Amniotic epithelial cell (primary cell): ENCODE measurements at places on chromosomes 11 and 22.

GRCh38 chr11:62830904-62831519, 839 bp downstream of the STX5 start:
- no peak for DNase-seq

GRCh38 chr22:45629469-45630089, 42.1 kb upstream of the ATXN10 start:
- no peak for DNase-seq

- no peak for DNase-seq
Observed at GRCh38 chr11:48106166-48106565, 110.4 kb upstream of the OR4B1 start.

DNA sequence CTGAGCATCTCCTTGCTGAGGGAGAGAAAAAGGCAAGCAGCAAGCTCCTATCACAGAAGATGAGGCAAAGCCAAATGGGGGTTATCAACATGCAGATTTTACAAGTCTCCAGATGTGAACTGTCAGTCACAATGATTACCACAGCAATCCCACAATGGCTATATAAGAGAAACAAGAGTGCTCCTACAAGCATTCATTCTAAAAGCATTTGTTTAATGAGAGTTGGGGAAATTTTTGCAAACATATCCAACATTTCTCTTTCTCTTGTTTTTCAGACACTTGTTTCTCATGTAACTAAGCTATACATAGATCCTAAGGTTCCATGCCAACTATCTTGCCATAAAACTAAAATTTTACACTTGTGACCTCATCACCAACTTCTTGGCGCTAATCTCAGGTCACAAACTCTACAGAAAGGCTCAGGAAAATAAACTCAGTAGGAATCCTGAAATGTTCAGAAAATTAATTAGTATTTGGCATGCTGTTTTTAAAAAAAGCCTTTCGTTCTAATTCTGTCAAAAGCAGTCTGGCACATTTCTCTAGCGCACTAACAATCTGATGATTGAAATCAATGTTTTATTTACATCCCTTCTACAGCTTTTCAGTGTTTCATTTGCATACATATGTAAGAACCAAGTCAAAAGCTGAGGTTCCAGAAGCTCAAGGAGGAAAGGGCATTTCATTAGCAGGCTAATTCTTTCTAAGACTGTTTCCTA, 199.5 kb downstream of the TTC28 start:
- peak; percentile 6 for DNase-seq

GRCh38 chr11:107769189-107769588, 57.3 kb upstream of the SLN start:
- peak; percentile 44 for DNase-seq

DNA sequence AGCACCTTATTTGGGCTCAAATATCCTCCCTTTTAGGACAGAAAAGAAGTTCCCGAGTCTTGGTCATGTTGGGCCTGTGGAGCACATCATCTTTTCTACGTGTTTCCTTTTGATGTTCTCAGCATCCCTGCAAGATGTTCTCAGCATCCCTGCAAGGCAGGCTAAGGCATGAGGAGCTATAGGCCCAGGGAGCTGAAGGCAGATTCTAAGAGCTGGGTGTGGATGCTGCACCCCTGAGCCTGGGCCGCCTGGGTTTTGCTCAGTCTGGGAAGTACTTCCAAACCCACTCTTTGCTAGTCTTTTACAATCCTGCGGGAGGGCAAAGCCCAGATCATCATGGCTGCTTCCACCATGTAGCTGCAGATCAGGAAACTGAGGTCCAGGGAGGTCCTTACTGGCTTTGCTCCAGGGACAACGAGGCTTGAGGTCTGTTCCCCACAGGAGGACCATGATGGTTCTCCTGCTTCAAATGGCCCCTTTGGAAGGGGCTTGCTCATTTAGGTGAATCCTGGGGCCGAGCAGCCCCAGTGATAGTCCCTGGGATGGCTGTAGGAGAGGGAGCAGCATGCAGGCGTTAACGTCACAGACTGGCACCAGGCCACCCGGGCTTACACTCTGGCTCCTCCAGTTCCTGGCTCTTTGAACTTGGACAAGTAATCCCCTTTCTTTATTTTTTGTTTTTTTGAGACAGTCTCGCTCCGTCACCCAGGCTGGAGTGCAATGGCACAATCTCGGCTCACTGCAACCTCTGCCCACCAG, 10.6 kb downstream of the LRRC75B start:
- DNase-seq: no peak

GRCh38 chr22:29848111-29848510, 10.0 kb upstream of the ASCC2 start:
- DNase-seq: no peak

DNA sequence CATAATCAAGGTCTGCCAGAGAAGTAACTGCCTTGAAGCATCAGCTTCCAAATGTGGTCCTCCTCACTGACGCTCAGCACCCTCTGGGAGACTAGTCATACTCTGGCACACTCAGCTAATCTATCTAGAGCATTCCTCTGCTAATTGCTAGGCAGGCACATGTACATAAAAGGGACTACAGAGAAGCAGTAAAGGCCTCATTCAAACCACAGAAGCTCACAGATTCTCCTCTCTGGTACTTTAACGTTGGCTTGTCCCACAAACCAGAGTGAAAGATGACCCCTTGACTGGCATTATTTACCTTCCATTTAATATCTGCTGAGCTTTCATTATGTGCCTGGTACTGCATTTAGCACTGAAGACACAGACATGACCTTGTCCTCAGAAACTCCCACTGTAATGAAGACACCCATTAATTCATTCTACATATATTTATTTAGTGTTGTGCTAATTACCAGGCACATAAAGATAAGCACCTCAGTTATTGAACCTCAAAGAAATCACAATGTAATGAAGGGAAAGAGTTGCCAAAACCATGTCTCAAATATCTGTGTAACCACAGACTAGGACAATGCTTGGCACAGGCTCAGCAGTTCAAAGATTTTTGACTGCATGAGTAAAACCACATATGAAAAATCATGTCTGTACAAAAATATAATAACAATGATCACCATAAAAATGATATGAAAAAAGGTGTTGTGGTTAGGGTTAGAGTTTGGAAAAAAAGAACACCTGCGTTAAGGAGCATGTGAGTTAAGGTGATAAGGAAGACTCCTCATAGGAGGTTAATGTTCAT, 550.4 kb downstream of the DLG2 start:
- no peak for DNase-seq

DNA sequence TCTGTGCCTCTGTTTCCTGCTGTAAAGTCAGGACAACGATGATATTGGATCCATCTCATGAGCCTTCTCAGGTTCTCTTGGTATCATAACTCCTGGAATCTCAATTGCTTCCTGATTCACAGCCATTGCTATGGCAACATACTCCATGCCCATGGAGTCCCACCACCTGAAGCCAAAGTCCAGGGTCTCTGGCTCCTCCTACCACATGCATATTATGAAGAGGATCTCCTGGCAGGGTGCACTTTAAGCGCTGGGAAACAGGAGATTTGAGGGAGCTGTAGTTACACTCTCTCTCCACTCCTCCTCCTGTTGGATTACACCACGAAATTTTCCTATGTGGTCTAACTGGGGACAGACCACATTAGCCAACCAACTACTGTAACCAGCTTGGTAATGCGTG, 130.9 kb upstream of the SEZ6L start:
- DNase-seq: no peak

- no peak for DNase-seq
Observed at GRCh38 chr11:92776676-92777075, 192.8 kb upstream of the MTNR1B start.

GRCh38 chr22:46367707-46368191, 32.2 kb downstream of the TRMU start:
- DNase-seq: peak; percentile 27

GRCh38 chr22:17501679-17502285, 61.5 kb upstream of the SLC25A18 start:
- DNase-seq: peak; percentile 60

DNA sequence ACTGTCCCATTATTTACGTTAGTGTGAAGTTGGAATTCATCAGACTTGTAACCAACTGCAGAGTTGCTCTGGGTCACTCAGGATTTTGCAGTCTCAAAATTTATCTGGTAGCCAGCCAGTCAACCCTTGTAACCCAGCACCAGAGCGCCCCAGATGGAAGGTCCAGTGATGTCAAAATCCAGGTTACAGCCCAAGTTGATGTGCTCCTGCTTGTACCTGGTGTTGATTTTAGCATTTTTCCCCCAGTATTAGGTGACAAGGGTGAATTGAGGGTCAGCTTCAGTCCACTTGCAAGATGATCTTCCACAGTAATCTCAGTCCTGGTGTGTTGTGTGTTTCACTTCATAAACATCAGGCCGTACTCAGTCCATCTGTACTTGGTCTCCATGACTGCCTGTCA, 7.5 kb downstream of the TIMM10B start:
- DNase-seq: no peak

- DNase-seq: no peak
Observed at GRCh38 chr11:15835788-15836411, 520.4 kb downstream of the SOX6 start.

DNA sequence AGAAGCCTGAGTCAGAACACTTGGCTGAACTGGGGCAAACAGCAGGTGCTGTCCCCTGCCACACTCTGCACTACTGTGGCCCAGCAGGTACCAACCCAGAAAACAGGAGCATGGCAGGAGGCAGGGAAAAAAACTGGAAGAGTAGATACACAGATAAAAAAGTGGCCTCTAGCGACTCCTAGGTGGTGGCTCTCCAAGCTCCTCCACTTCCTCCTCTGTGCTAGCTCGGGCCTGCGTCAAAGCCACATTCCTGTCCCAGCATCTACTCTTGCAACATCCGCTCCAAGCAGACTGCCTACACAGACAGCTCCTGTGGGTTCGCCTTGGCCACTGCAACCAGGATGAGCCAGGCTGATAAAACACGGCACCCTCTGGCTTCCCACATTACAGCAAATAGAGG, 6.9 kb downstream of the OR8B12 start:
- DNase-seq: peak; percentile 88

DNA sequence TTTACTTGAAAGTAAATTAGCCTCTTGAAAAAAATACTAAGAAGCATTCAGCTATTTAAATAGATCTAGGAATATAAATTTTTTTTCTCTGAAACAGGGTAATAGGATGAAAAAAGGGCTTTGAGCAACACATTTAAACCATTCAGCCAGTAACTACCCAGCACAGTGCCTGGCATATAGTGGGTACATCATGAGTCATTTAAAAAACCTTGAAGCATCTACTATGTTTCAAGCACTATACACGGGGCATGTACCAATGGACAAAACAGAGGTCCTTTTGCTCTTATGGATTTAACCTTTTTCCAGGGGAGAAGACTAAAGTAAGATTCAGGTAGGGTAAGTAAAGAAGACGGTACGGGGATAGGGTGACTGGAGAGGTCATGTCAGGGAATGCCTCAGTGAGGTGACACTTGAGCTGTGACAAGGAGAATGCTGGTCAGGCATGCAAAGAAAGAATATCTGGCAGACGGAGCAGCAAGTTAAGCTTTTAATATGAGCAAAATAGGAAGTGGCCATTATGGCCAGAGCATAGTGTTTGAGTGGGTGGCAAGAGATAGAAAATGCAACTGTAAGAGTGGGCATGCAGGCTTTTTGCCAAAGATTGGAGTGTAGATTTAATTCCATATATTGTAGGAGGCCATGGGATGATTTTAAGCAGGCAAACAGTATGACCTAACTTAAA, 101.1 kb downstream of the HIPK3 start:
- DNase-seq: no peak

- no peak for DNase-seq
Observed at GRCh38 chr11:65223011-65223410, 38.8 kb upstream of the POLA2 start.

GRCh38 chr22:31329029-31329428, 17.1 kb downstream of the PATZ1 start:
- peak; percentile 79 for DNase-seq

GRCh38 chr11:6397636-6398035, 7.4 kb downstream of the SMPD1 start:
- peak; percentile 33 for DNase-seq

- DNase-seq: no peak
Observed at GRCh38 chr11:71322192-71322735, 69.9 kb upstream of the SHANK2 start.

GRCh38 chr22:25514436-25515180, 49.9 kb upstream of the GRK3 start:
- no peak for DNase-seq

DNA sequence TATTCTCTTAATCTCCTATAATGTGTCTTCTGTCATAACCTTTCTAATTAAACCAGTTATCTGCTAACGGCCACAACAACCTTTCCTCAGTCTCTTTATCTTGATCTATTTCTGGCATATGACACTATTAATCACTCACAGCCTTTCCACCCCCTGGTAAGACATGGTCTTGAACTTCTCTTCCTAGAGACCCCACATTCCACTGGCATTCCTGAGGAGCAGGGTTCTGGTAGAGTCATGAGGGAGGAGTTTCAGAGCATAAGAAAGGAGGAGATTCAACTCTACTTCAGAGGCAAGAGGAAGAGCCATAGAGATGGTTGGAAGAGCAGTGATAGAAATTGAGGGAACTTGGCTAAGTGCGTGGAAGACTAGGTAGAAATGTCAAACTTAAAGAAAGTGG, 325.6 kb downstream of the BLID start:
- DNase-seq: peak; percentile 30

DNA sequence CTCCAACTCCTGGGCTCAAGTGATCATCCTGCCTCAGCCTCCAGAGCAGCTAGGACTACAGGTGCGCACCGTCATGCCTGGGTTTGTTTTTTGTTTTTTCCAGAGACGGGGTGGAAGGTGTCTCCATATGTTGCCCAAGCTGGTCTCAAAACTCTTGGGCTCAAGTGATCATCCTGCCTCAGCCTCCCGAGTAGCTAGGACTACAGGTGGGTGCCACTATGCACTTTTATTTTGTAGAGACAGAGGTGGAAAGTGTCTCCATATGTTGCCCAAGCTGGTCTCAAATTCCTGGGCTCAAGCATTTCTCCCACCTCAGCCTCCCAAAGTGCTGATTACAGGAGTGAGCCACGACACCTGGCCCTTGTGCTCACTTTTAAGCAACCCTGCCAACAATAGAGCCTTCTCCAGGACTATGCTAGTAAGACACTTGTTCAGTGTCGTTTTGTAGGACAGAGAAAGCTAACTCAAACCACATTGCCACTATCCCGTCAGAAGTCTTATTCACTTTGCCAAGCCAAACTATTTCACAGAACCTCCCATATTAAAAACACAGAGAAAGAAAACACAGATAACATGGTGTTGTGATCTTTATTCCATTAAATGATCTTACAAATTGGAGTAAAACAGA, 9.4 kb upstream of the PLAAT3 start:
- no peak for DNase-seq

- DNase-seq: no peak
Observed at GRCh38 chr11:134714021-134714656, 302.1 kb upstream of the B3GAT1 start.

DNA sequence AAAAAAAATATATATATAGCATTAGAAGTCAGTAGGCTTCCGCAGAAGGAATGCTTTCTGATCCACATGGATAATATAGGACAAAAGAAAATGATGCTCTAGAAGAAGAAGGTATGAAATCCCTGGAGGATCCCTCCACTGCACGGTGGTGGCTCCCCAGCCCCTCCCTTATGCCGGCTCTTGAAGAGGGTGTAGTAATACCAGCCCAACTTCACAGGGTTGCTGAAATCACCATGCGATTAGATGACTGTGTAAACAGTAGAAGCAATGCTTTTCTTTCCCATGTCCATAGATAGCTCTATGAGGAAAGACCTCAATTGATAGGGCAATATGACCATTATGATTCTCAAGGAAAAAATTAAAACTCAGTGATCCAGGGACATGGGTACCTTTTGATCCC, 3.2 kb upstream of the ETS1 start:
- no peak for DNase-seq

GRCh38 chr11:123682696-123683410, 28.4 kb upstream of the SCN3B start:
- no peak for DNase-seq

GRCh38 chr22:39475337-39475736, 18.5 kb downstream of the MGAT3 start:
- DNase-seq: no peak
